ENCODE measurements at places on chromosomes 2 and 18.

GRCh38 chr2:240725671-240726070, 34.0 kb downstream of the AQP12A start:
- no peak for DNase-seq

DNA sequence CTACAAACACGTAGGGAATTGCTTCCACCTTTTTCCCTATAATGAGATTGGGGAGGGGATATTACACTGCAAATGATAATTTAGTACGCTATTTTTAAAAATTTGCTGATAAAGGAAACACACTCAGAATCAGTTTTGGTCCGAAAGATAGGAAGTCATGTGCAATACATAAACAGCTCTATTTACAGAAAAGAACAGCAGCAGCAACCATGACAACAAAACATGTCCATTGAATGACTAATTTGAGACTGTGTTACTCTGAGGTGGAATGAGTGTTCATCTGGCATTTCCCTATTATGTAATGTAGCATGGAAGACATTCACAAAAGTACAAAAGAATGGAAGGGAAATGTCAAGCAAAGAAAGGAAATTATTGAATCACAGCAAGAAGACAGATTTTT, 337.2 kb downstream of the NBAS start:
- DNase-seq: no peak

GRCh38 chr2:190062053-190062452, 476 bp downstream of the MSTN start:
- DNase-seq: no peak

GRCh38 chr2:199488772-199489400, 31.1 kb upstream of the SATB2 start:
- DNase-seq: no peak

DNA sequence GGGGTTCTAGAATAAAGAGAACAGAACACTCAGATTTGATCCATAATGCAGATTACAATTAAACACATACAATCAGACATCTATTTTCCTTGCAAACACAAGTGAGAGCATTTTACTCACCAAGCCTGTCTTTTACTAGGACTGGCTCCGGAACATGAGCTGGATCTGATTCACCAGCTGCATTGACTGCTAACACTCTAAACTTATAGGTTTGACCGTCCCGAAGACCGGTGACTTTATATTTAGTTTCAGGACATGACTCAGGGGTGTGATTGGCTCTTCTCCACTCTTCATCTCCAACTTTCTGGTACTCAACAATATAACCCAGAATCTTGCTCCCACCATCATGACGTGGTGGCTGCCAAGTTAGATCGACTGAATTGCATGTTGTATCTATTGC, 112.4 kb downstream of the PLEKHA3 start:
- DNase-seq: no peak

- no peak for DNase-seq
These were observed 82.1 kb downstream of the EIF2AK3 start for GRCh38 chr2:88545118-88545517.

DNA sequence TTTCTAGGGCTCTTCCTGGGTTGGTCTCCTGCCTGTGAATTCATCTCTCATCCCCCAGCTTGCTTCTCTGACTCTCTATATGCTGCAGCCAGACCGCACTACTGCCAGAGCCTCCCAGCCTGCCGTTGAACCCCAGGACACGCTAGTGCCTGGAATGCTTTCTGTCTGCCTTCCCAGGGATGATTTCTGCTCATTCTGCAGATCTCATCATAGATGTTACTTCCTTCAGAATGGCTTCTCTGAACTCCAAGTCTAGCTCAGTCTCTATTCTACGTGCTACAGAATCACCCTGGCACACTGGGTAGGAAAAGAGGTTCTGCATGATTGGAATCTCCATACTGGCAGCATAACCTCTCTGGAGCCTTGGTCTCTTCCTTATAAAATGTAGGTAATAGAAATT, 94.8 kb upstream of the RAB12 start:
- no peak for DNase-seq

Measured in suprapubic skin (tissue), 4 donors.